ENCODE measurements at places on chromosomes 13 and 19. TPM values are rescaled to one million over a fixed set of nuclear protein-coding genes. Genes with fewer than 3 reads are reported as not detected.

DNA sequence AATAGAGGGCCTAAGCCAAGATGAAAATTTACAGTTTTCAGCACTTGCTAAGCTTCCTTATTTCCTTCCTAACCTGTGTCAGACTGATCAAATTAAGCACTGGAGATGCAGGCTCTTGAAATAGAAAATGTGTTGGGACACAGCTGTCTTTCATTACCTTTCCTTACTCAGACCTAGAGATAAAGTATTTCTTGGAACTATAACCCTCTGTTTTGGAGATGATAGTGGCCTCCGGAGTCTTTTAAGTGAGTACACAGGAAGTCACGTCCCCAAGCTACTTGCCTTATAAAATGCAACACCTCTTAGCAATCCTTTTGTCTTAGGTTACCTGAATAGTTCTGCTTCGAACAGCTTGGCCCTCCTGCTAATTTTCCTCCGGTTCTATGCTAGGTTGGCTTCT, 12.4 kb upstream of the AKAP11 start:
- DNase-seq, result no peak

DNA sequence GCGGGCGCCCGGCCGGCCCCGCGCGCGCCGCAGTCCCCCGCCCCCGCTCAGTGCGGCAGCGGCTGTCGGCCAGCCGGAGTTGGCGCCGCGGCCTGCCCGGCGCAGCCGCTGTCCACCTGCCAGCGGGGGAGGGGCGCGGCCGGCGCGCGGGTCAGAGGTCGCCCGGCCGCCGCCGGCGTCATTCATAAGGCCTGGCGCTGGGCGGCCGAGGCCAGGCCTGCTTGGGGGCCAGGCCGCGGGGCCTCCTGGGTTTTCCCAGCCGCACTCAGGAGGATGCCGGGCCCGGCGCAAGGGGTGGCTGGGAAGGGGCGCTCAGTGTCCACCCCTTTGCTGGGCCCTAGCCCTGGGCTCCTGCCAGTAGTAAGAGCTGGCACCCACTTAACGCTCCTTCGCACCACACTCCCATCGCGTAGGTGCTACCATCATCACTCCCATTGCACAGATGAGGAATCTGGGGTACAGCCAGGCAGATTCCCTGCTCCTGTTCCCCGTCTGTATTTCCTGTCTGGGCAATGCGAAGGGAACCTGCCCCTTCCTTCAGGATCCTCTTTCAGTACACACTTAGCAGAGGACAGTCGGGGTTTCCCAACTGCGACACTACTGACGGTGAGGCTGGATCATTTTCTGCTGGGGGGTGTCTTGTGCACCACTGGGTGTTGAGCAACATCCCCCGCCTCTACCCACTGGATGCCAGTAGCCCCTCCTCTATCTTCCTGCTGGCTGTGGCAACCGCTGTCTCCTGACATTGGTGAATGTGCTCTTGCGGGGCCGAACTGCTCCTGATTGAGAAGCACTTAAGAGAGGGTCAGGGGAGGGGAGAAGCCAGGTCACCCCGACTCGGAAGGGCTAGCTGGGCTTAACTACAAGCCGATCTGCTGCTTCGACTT, 846 bp upstream of the PRKACA start:
- peak; percentile 75 for DNase-seq

DNA sequence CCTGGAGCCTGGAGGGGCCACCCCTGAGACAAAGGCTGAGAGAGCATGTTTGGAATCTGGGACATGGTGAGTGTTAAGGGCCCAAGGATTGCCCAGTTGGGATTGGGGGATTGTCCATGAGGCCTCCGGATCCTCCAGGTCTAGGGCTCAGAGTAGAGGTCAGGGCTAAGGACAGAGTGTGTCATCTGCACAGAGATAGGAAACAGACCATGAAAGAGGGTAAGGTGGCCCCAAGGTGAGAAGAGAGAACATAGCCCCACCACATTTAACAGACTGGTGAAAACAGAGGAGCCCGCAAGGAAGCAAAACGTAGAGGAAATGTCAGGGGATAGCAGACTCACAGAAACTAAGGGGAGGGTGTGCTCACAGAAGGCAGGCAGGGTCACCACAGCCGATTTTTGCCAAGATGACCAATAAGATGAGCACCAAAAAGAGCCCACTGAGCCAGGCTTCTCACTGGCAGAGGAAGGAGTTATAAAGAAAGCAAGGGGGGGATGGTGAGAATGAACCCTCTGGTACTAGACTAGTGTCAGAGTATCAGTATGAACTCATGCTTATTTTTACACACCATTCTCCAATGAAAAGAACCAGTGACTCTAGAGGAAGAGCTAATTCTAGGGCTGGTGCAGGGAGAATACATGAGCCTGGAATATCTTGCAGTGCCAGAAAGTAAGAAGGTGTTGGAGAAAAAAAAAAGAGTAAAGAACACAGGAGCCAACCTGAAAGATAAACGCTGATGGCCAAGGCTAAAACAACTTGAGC, 17.5 kb downstream of the DYRK1B start:
- DNase-seq, result no peak

- no peak for DNase-seq
These were observed 647 bp upstream of the ELF1 start for GRCh38 chr13:41019578-41020347.

DNA sequence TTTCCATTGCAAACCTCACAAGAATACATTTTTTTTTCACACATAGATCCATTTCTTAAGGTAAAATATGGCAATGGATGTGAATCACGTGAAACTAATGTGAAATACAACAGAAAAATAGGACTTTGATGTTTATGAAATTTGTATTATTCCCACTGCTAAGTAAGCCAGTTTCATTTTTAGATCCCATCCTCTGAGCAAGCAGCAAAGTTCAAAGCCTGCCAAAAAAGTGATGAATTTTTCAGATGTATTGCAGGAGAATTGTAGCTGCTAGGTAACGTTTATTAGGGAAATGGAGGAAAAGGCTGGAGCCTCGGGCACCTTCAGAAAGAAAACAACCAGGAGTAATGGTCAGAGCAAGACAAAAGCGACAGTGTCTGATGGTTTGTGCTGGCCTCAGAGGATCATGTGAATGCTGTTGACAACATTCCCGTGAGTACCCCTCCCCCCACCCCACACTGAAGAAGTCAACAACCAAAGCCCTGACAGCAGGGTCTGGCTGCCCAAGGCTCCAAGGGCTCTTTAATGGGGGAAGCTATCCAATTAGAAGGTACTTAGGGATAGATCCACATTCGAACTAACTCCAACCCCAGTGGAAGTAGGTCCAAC, 95.5 kb downstream of the OXGR1 start:
- no peak for DNase-seq

DNA sequence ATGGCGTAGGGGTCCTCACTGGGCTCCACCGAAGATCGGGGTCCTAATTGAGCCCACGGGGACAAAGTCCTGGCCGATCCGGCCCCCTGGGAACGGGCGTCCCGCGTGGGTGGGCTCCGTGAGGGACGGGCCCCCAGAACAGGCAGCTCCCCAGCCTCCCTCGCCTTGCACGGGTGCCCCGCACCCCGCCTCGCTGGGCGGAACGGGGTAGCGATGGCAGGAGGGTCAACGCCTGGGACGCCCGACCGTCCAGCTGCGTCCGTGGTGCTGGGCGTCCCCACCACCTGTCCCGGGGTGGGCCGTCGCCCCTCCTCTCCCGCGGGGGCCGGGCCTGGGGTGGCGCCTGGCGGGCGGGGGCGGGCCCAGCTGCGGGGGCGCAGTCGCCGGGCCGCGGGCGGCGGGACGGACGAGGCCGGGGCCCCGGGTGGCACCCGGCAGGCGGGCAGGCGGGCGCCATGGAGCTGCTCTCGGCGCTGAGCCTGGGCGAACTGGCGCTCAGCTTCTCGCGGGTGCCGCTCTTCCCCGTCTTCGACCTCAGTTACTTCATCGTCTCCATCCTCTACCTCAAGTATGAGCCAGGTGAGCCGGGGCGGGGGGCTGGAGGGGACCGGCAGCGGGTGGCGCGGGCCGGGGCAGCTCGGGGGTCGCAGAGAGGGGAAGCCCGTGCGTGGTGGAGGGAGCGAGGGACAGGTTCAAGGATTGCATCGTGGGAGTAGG, at the start of gene TMEM38A:
TMEM38A (plus strand) TSS at position 377 of the 717 bp plus-strand sequence; CDS start at position 456, 79 bp downstream.
- DNase-seq, result peak; percentile 59

GRCh38 chr19:33171916-33172359, 22.2 kb upstream of the LRP3 start:
- no peak for DNase-seq

GRCh38 chr13:77222000-77222690, 104.7 kb downstream of the MYCBP2 start:
- DNase-seq, result no peak

DNA sequence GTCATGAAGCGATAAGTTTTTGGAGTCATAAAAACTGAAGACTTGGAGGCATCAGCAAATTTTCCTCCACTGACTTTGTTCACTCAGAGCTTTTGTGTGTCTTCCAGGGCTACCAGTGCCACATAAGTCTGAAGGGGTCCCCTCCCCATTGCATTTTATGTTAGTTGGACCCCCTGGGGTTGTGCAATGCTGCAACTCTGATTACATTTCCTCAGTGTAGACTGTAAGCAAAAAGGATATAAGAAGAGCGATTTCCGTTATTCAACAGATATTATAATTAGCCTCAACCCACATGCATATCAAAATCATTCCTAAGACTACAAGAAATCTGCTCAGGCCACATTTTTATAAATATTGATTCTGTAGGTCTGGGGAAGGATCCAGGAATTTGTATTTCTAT, 324.0 kb downstream of the TDRD3 start:
- no peak for DNase-seq

DNA sequence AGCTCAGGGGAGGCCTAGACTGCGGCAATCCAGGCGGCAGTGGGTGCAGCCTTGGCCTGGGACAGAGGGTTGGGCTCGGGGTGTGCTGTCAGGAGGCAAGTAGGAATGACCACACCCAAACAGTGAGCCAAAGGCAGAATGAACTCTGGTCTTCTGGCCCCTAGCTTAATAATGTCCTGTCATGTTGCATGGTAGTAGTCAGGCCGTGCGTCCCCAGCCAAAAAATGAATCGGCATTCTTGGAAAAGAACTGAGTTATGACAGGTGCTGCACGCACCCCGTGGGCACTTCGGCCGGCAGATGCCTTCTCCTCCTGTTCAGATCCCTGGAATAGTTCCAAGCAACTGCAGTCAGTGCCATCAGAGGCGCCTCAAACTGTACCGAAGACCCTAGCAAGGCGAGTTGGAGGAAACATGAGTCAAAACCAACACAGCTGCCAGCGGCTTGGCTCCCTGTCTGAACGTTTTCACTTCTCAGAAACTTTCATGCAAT, 55.9 kb downstream of the ATP7B start:
- no peak for DNase-seq

GRCh38 chr19:43522929-43523328, 4.1 kb downstream of the ETHE1 start:
- DNase-seq, result no peak

- no peak for DNase-seq
These were observed 208.3 kb upstream of the STARD13 start for GRCh38 chr13:33493672-33494365.

CYTH2 gene
- total RNA-seq, result 232 TPM

TBC1D17 gene
- 28.5 TPM for total RNA-seq

DCT gene
- total RNA-seq, result 0.40 TPM

NLRP4 gene
- total RNA-seq, result not detected

FXYD7 gene
- total RNA-seq, result 1.6 TPM

LGALS14 gene
- total RNA-seq, result not detected

SPTBN4 gene
- 2.7 TPM for total RNA-seq

MEIOSIN gene
- not detected for total RNA-seq

BRME1 gene
- 1.0 TPM for total RNA-seq

SLITRK6 gene
- total RNA-seq, result not detected

SERTM1 gene
- 6.6 TPM for total RNA-seq

KIR3DL1 gene
- total RNA-seq, result not detected

Measured in thyroid gland (tissue), 4 donors.